ENCODE measurements at places on chromosomes 5 and 9.
A peak's percentile ranks its signal among the peaks of the same experiment; 100 is the strongest.

DNA sequence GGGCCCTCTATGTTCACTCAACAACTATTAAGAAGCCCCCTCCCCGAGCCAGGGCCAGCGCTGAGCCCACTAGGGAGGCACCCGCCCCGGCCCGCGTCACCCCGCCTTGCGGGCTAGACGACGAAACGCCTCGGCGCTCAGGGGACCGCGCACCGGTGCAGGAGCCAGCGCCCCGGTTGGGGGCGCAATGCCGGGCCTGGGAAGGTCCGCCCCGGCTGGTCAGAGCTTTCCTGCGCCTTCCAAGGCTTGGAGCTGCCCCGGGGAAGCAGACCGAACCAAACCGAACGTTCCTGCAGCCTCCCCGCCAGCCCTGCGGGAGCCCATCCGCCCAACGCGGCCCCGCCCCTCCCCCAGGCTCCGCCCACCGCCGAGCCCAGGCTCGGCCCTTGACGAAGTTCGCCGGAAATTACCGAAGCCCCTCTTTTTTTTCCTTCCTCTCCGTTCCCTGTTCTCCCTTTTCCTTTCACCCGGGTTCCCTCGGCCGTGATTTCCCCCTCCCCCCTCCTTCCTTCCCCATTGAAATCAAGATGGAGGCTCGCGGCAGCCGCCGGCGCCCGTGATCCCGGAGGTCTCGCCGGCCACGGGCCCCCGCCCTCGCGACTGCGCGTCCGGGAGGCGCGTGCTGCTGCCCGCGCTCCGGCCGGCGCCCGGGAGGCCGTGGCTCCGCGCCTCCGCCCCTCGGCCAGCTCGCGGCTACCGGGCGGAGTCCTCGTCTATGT, at the start of gene TRIO:
TSS of gene TRIO (plus strand) at position 516 of the 719 bp plus-strand sequence. CDS start 384 bp downstream, outside the sequence.
- peak; percentile 62 for DNase-seq

GRCh38 chr5:2169850-2170760, 287.4 kb upstream of the IRX4 start:
- DNase-seq = no peak

DNA sequence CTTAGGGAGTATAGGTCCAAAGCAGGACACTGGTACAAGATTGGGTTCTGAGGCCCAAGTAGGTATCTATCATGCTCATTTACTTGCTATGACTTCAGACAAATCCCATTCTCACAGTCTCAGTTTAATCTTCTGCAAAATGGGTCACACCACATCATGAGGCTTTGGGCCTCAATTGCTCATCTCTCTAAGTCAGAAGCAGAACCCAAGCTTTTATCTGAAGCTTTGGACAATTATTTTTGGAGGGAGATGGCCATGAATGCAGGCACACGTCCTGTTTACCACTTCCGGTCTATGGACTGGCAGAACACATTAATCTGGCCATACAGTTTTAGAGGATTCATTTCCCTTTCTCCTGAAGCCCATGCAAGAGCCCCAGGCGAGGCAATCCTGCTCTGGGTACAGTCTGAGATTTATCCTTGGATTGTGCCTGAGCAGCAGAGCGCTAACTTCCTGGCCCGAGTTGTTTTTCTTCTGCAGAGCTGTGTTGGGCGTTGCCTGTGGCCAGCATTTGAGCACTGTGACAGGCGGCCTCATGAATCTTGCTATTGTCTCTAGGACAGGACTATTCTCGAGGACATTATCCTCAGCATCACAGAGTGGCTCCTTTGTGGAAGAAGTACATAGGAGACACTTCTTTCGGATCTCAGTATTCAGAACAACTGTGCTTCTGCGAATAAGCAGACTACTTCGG, 16.1 kb downstream of the SLC22A4 start:
- no peak for DNase-seq

GRCh38 chr5:81007637-81008027, 47.5 kb downstream of the RASGRF2 start:
- DNase-seq = no peak

DNA sequence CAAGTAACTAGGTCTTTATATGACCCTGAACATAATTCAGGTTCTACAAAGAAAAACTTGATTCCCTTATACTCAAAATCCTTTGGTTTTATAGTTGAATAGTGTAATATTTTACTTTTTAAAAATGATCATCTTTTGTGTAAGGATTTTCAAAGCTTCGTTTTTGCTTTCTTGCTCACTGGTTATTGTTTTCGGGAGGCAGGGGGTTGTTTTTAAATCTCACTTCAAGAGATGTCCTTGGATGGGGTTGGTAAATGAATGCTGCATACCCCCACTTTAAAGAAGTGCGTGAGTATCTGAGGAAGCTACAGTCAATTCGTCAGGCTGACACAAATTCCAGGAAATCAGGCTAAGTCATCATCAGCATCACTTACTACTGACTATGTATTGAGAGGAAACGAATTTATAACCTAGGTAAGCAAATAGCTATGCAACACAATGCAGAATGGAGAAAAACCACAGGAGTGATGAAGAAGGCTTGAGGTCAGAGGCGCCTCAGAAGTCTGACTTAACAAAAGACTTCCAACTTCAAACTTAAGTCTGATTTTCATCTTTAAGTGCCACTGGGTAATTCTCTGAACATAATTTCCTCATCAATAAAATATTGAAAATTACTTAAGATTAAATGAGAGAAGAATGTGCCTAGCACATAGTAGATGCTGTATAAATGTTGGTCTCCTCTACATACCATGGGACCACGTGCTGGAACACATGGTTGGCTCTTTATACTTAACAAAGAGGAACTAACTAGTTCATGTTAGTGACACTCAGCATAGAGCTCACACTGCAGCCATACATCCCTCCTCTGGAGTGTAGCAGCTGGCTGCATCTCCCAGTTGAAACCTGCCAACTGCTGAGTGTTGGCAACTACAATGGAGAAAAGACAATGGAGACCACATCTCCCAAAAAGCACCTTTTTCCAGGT, 106.0 kb upstream of the KIF2A start:
- no peak for DNase-seq

GRCh38 chr5:88474574-88474973, 205.9 kb upstream of the TMEM161B start:
- no peak for DNase-seq

- DNase-seq = peak; percentile 97
Measured at GRCh38 chr9:113401027-113401792, at the start of gene ALAD. Gene ALAD (minus strand): TSS chr9:113401284. CDS start chr9:113393559, 7,725 bp downstream.

GRCh38 chr5:98314292-98314691, 459.2 kb upstream of the RGMB start:
- no peak for DNase-seq

GRCh38 chr5:62707131-62707530, 128.5 kb downstream of the LRRC70 start:
- DNase-seq = no peak

DNA sequence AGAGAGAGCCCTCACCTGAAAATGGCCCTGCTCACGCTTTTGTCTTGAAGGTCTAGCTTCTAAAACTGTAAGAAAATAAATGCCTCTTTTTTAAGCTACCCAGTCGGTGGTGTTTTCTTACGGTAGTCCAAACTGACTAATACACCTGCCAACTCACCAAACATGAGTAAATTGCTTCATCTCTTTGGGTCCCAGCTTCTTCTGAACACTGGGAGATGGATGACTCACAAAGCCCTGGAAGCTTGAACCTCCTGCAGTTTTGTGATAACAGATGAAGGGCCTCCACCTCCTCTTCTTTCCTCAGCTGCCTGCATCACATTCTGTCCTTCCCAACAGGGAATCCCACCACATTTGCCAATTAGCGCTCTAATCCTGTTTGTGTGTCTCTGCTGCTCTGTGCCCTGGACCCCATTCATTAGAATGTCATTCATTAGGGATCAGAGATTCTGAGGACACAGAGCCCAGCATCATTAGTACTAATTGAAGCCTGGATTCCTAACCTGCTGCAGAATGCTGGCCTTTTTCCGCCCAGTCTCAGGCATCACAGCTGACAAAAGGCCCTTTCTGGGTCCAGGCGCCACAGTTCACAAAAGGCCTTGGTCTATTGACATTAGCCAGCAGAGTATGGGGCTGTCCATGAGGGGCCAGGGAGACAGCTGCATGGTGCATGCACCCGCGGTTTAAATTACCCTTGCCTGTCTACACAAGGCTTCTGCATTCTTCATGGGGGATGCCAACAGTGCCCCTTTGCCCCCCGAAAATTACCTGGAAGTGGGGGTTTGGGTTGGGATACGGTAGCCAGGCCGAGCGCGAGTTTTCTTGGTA, 349.3 kb downstream of the SEMA5A start:
- no peak for DNase-seq

DNA sequence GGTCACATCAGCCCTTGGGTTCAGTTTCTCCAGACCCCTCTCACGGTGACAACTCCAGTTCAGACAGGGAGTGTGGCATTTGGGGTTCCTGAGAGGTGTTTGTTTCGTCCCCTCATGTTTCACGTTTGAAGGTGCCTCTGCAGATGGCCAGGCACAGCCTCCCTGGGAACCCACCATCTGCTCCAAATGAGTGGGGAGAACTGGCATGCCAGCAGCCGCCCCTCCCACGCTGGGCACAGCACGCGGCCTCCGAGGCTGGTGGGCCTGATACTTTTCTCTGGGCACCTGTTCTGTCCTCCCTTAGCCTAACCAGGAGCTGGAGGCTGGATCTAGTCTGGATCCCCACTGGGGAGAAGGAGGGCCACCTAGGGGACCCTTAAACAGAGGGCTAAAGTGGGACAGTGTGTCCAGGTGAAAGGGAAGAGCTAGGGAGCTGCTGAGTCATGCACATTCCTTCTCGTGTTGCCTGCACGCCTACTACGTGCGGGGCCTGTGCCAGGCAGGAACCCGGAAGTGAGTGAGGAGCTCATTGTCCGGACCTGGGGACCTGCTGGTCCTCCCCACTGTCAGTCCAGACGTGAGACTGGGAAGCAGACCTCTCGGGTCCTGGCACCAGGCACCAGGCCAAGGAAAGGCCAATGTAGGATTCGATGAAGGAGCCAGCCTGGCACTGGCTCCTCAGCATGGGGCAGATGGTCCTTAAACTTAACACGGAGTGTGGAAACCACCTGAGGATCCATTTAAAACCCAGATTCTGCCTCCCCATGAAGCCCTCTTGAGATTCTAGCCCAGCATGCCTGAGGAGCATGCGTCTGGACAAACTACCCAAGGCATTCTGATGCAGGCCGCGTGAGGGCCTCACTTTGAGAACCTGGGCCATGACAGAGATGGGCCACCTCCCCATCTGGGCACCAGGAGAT, 11.7 kb downstream of the DNM1 start:
- no peak for DNase-seq

GRCh38 chr5:3347741-3348140, 247.9 kb upstream of the IRX1 start:
- DNase-seq = no peak

DNA sequence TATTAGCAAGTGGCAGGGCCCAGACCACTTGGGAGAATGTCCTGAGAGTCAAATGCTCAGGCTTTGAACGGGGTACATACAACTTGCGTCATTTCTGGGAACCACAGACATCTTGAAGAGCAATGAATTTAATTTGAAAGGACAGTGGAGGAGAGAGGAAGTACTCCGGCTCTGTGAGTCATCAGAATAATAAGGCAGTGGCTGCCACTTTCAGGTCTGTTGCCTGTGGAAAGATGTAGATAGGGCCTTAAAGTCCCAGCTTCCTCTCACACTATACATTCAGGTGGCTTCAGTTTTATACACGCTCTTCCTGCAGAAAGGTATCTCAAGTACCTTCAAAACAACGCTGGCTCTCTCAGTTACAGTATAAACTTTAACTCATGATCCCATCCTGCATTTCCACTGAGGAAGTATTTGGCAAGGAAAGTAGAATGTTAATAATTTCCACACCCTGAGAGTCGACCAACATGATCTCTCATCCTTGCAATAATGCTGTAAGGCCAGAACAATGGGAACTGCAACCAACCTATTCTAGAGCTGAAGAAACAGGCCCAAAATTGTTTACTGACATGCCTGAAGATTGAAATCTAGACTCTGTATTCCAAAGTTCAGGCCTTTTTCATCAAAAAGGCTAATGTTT, 6.8 kb upstream of the PRUNE2 start:
- no peak for DNase-seq

DNA sequence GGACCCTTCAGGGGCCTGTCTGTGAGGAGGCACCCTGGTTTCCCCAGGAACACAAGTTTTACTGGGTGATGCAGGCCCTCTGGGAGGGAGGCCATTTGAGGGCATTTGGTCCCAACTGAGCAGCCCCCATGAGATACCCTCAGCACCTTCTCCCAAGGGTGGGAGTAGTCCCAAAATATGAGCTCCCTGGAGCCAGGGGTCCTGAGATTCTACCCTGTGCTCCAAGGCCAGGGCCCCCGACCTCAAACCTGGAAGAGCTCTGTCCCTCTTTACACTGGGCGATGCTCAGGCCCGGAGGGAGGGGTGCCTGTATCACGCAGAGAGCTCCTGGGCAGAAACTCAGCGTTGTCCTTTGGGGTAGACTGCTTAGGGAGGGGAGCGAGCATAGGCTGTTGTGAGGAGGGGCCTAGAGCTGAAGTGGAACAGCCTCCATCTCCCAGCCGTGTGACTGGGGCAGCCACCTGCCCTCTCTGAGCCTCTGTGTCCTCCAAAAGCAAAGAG, 64.0 kb upstream of the SYNPO start:
- no peak for DNase-seq

GRCh38 chr9:89009546-89009840, 18.2 kb downstream of the S1PR3 start:
- DNase-seq = no peak

GRCh38 chr9:90088856-90089255, 484.0 kb downstream of the GADD45G start:
- DNase-seq = no peak

All from stimulated activated CD8-positive, alpha-beta memory T cell treated with anti-CD3 and anti-CD28 coated beads, Interleukin-4, amount 100 ng/mL, for 1 hour (primary cell).